ENCODE measurements at places on chromosomes 11 and 22.
A peak's percentile ranks its signal among the peaks of the same experiment; 100 is the strongest.

GRCh38 chr22:43411869-43412807 lies at the start of gene MPPED1:
Gene MPPED1 (plus strand): TSS chr22:43412014. CDS start chr22:43424986, 12,972 bp downstream.
- no peak for DNase-seq

DNA sequence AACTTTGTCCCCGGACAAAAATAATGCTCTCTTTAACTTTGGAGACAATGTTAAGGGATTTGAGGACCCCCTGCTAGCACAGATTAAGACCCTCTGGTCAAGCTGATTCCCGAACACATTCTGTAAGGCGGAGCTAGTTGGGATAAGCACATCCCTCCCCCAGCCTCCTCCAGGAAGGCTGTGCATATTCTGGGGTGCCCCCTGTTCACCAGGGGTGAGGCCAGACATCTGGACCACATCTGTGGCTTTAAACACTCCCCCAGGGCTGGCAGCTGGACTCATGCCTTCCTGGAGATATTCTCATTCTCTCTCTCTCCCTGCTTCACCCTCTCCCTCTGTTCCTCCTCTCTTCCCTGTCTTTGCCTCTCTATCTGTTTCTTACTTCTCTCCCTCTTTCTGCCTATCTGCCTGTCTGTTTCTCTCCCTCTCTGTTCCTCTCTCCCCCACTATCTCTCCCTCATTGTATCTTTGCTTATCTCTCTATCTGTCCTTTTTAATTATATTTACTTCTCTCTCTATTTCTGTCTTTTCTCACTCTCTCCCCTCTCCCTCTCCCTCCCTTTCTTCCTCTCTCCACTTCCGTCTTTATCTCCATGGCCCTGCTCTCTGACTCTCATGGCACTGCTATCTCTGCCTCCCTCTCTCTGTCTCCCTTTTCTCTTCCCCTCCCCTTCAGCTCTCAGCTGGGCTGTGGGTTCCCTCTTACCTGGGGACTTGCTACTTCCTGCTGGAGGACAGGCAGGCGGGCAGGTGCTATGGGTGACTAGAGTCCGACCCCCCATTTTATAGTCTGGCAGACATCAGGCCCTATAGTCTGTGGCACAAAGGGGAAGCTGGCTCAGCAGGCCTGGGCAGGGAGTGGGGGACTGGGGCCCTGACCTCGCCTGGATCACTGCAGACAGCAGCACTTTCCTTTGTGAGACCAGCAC lies at the start of gene CRYBB1:
Gene CRYBB1, minus strand, starts transcription at position 757 of the 929 bp plus-strand sequence. CDS start 1,708 bp downstream, outside the sequence.
- DNase-seq = no peak

DNA sequence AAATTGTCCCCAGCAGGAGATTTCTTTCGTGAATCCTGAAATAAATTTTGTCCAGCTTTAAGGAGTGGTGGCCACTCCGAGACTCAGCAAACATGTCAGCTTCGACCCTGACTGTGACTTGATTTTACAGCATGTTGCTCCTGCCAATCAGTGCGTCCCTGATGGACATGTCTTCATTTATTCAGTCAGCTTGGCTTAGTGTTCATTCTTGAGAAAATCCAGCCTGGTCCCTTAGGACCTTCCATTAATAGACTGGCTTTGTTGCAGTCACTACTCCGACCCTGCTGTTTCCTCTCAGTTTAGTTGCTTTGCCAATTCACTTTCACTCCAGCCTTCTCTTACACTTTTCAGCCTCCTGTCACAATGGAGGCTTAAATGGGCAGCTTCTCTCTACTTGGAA lies 30.5 kb downstream of the TMPRSS5 start:
- DNase-seq = no peak

DNA sequence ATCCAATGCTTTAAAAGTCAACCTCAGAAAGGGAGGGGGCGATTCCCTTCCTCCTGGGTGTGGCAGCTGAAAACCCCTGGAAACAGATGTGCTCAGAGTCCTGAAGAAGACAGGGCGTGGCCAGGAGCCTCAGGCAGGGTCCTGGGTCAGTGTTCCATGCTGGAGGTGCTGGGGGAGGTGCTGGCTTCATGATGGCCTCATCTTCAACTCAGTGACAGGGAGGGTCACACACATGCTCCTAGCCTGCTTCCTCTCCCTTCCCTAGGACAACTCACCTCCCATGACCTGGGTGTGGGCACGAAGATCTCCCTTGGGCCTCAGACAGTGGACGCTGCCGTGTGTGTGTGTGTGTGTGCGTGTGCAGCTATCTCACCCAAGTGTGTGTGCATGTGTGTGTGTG lies 245.6 kb upstream of the B3GAT1 start:
- DNase-seq = no peak

- no peak for DNase-seq
Observed at GRCh38 chr22:23828800-23829680, 9.8 kb downstream of the DERL3 start.

GRCh38 chr11:10302744-10303557 lies 1.9 kb upstream of the ADM start:
- DNase-seq = peak; percentile 50

- no peak for DNase-seq
Observed at GRCh38 chr11:74683941-74684481, 47.2 kb downstream of the CHRDL2 start.

GRCh38 chr11:120569861-120570260 lies 58.3 kb downstream of the GRIK4 start:
- DNase-seq = no peak

DNA sequence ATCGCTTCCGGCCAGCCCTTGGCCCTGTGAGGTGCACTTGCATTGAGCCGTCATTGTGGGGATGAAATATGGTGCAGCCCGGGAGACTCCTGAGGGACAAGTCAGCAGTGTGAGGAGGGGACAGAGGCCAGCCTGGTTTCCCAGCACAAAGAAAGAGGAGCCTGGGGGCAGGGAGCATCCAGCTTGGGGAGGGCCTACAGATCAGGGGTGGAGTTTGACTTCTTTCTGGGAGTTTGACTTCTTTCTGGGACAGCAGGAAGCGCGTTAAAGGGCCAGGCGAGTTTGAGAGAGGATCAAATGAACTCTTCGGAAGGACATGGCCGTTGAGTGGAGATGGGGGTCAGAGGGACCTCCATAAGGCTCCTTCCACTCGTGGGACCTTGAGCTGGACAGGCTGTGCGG lies 91.9 kb downstream of the LRRC32 start:
- DNase-seq = no peak

DNA sequence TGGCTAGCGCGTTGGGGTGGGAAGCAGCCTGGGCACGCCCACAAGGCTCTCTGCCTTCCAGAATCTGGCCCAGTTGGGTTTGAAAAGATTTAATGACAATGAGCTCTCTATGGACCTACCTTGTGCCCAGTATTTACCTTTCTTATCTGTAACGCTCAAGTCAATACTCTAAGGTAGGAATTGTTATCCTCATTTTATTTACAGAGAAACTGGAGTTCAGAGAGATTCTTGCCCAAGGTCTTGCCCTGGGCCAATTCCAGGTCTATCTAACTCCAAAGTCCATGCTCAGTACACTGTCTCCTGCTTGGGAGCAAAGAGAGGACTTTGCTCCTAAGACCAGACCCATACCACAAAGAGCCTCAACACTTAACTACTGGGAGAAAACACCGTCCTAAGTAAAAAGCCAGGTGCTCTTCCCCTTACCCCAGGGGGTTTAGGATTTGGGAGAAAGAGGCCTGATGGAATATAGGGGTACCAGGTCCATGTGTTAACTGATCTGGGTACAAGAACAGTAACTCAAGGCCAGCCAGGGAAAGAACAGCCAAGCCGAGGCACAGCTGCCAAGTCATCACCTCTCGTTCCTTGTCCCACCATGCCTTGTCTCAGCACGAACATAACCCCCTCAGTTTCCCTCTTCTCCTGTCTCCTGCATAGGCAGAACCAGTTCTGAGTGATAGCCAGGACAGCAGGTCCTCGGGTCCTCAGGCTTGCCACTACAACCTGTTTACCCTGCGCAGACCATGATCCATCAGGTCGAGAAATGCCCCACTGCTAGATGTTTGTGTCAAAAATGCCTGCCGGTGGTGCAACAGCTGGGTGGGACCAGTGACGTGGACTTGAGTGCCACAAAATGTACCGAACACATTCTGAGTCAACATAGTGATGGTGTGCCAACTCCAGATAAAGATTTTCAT lies 14.6 kb downstream of the APOA4 start:
- no peak for DNase-seq

GRCh38 chr22:50112151-50113118 lies 22.6 kb downstream of the MOV10L1 start:
- peak; percentile 43 for DNase-seq

DNA sequence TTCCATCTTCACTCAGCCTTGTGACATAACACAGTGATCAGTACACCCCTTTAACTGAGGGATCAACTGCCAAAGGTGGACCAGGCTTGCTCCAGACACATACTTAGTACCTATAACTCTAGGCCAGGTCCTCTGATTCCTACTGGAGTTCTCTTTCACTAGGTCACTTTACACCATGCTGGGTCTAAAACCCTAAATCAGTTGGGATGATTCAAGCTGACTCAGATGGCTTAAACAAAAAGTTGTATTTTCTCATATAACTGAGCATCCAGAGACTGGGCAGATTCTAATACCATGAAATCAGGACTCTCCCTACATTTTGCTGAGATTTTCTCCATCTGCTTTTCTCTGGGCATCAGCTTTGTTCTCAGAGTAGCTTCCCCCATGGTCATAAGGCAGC lies 26.0 kb upstream of the FLI1 start:
- DNase-seq = no peak

DNA sequence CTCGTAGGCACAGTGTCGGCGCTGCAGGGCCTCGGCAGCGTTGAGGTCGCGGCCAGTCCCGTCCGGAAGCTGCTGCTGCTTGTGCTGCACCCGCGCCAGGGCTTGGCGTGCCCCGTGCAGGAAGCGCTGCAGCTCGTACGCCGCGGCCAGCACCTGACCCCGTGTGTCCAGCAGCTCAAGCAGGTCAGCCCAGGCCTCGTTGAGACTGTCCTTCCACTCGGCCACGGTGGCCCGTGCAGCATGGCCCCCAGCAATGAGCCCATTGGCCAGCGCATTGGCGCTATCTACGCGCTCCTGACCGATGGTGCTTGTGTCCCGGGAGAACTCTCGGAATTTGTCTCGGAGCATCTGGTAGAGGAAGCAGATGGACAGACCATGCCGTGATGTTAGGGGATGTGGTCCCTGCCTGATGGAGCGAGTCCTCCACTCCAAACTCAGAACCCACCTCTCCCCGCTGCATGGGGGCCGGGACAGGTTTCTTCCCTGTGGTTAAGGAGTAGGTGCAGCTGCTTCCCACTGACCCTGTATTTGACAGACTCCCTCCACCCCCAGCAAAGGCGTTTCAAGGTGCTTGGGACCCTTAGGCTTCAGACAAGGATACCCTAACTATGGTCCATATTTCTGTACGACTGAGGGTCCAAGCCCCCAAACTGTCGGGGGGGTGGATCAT lies 13.8 kb upstream of the RBM4B start:
- no peak for DNase-seq

GRCh38 chr11:113105592-113105991 lies 144.4 kb downstream of the NCAM1 start:
- DNase-seq = no peak

- peak; percentile 93 for DNase-seq
Observed at GRCh38 chr22:30287648-30288418, 1.5 kb downstream of the CASTOR1 start.

GRCh38 chr11:3920148-3920852 lies 64.8 kb downstream of the STIM1 start:
- DNase-seq = peak; percentile 87

- no peak for DNase-seq
Observed at GRCh38 chr22:49518436-49518970, 309.2 kb downstream of the BRD1 start.

DNA sequence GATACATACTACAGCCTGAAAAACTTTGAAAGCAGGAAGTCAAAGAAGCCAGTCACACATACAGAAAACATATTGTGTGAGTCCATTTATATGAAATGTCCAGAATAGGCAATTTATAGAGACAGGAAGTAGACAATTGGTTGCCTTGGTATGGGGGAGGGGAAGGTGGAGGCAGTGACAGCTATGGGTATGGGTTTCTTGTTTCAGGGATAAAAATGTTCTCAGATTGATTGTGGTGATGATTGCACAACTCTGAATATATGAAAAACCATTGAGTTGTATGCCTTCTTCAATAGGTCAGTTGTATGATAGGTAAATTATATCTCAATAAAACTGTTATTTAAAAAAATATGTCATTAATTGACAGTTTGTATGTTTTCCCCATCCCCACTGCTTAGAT lies 137.6 kb downstream of the SNX19 start:
- DNase-seq = no peak

DNA sequence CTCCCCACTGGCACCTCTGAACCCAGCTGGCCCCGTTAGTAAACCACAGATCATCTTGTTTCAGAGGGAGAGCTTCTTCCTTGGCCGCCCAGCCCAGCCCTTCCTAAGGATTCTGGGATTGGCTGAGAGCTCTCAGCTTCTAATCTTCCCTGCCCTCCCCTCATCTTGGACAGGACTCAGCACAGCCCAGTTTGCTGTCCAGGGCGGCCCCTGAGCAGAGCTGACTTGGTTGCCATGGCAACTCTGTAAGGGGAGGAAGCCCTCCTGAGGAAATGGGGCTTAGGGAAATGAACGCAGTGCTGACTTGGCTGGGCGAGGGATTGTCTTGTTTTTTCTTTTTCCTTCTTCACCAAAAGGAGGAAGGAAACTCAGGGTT lies 4.6 kb downstream of the APOL4 start:
- DNase-seq = no peak

GRCh38 chr11:70415642-70416395 lies 17.5 kb downstream of the CTTN start:
- no peak for DNase-seq

GRCh38 chr22:29083933-29084591 lies 11.2 kb downstream of the KREMEN1 start:
- DNase-seq = no peak

GRCh38 chr11:2778630-2779498 lies 79.1 kb upstream of the KCNQ1OT1 start:
- DNase-seq = no peak

DNA sequence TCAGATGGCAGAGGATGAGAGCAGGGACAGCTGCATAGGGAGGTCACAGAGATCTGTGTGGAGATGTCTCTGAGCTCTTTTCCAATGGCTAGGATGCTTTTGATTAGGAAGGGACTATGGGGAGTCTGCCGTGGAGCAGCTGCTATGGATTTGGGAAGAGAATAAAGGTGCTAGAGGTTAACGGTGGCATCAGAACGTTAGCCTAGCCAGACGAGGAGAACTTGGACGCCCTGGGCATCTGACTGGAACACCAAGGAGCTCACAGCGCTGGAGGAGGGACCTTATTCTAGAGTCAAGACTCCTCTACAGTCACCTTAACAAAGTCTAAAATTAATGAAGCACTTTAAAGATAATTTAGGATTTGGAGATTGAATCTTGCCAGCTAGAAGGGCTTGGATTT lies 157.2 kb upstream of the B3GAT1 start:
- no peak for DNase-seq

DNA sequence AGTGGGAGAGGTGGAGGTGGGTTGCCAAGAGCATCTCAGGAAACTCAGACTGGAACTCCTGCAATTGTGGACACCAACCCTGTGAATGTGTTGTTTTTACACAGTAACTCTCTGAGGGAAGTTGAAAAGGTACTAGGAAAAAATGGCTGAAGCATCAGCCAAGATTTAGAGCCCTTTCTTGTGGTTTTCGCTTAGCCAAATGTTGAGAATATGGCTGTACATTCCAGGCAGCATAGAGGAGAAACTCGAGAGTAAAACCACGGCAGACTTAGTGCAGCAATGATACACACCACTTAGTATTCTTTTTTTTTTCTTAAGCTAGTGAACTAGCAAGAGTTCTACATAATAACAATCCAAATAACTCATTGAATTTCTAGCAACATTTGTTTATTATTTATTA lies 309.7 kb upstream of the MTNR1B start:
- no peak for DNase-seq
